ENCODE measurements at places on chromosomes 1 and 21.

GRCh38 chr1:11869650-11870207 lies 11.0 kb upstream of the NPPB start:
- H3K27ac ChIP-seq, result no peak overlapping the region
- no peaks in the 10 kb centered on the region for H3K4me1 ChIP-seq
- H3K4me3 ChIP-seq, result no peak overlapping the region
- H3K27me3 ChIP-seq, result no peaks in the 10 kb centered on the region
- DNase-seq, result no peak

DNA sequence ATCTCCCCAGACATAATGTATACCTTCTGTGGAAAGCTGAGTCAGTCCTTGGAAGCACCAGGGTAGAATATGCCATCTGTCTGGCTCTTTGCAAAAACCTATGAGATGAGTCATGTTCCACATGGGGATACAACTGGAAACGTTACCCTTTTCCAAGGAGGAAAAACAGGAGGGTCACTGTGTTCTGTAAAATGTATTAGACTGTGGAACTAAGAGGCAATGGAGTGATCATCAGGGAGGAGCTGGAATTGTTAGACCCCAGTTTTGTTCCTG lies 16.1 kb upstream of the PSMD4 start:
- H3K4me3 ChIP-seq, result no peak overlapping the region
- H3K36me3 ChIP-seq, result peaks cover 56% of the 10 kb centered on the region
- no peak for DNase-seq
- no peaks in the 10 kb centered on the region for H3K4me1 ChIP-seq
- H3K27me3 ChIP-seq, result no peaks in the 10 kb centered on the region
- H3K27ac ChIP-seq, result no peak overlapping the region

DNA sequence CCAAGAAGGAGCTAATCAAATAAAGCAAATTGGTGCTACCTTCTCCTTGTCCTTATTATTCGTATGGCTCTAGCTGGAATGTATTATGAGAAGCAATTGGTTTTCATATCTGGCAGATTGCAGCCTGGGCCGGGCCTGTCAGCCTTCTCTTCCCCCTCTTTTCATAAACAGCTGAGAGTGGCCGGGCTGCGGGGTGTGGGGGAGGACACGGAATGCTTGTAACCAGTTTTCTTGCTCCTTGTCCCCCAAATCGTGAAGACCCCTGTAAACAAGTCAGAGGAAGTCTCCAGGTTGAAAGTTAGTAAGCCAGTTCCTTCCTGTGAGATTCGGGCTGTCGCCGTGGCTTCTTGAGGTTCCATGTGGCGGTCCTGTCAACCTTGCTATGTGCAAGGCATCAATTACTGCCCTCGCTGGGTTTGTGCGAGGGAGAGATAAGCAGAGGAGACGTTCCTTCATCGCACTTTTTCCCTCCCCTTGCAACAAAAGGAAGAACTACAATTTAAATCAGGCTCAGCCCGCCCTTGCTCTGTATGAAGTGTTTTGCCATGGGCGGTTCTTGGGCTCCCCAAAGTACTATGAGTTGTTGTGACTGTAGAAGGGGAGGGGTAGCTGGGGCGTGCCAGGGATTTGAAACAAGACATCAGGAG lies 450.7 kb downstream of the CAMTA1 start:
- H3K36me3 ChIP-seq, result no peaks in the 10 kb centered on the region
- DNase-seq, result no peak
- H3K4me1 ChIP-seq, result no peaks in the 10 kb centered on the region
- H3K27ac ChIP-seq, result no peak overlapping the region
- H3K27me3 ChIP-seq, result no peaks in the 10 kb centered on the region

DNA sequence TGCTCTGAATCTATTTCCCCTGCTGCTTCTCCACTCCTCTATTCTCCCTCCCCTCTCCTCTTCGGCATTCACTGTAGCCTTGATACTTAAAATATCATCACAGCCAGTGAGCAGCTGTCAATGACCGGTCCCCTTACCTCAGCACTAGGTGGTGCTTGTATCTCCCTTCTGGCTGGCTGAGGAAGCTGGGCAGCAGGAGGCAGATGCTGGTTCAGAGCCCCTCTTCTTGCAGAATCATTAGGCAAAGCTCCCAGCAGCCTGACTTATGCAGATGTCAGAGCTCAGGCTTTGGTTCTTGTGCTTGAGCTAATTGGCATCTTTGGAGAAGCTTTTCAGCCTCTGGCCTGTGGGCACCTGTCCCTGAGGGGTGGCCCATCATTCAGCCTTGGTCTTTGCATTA lies 31.9 kb upstream of the KCNA2 start:
- no peak overlapping the region for H3K4me3 ChIP-seq
- no peaks in the 10 kb centered on the region for H3K27me3 ChIP-seq
- H3K36me3 ChIP-seq, result no peaks in the 10 kb centered on the region

GRCh38 chr1:235421751-235422150 lies 54.5 kb downstream of the TBCE start:
- H3K4me1 ChIP-seq, result no peaks in the 10 kb centered on the region
- DNase-seq, result no peak
- H3K27ac ChIP-seq, result no peak overlapping the region
- H3K36me3 ChIP-seq, result no peaks in the 10 kb centered on the region
- no peaks in the 10 kb centered on the region for H3K27me3 ChIP-seq

GRCh38 chr1:119653839-119654170 lies 5.7 kb upstream of the ZNF697 start:
- no peak overlapping the region for H3K4me3 ChIP-seq
- H3K4me1 ChIP-seq, result no peaks in the 10 kb centered on the region
- no peak for DNase-seq
- H3K27me3 ChIP-seq, result no peaks in the 10 kb centered on the region

GRCh38 chr1:221683681-221684080 lies 58.2 kb downstream of the DUSP10 start:
- no peaks in the 10 kb centered on the region for H3K4me1 ChIP-seq
- H3K4me3 ChIP-seq, result no peak overlapping the region
- no peaks in the 10 kb centered on the region for H3K36me3 ChIP-seq
- no peaks in the 10 kb centered on the region for H3K27me3 ChIP-seq
- H3K27ac ChIP-seq, result no peak overlapping the region

DNA sequence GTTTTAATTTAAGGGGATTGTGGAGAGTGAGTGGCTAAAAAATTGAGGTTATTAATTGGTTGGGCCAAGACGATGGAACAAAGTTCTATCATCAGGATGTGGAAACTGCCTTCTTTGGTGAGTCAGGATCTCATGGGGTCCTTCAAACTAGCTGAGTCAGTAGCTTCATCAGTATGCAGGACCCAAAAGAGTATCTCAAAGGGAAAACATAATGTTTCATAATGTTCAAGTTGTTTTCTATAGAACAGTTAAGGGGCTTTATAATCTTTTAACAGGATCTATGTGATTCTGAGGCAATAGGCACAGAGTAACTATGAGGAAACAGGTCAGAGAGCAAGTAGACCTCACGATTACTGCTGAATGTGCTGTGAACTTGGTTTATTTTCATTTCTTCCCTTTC lies 3.2 kb upstream of the OLFML2B start:
- no peak overlapping the region for H3K4me3 ChIP-seq
- H3K4me1 ChIP-seq, result no peaks in the 10 kb centered on the region
- DNase-seq, result no peak
- H3K36me3 ChIP-seq, result no peaks in the 10 kb centered on the region

DNA sequence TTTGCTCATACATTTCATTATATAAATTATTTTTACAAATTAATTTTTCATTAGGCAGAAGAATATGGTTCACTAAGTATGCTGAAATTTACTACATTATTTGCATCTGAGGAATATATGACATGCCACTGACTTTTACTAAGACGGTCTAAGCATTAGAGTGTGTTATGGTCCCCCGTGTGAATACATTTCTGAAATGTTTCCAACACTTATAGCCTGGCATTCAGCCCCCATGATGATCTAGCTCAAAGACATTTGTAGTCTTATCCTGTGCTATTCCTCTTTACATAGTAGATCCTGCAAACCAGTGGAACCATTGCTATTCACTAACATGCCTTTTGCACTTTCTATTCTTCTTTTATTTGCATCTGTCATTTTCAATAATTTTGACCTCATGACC lies 1878.0 kb downstream of the MRPL39 start:
- no peaks in the 10 kb centered on the region for H3K36me3 ChIP-seq
- no peaks in the 10 kb centered on the region for H3K27me3 ChIP-seq
- H3K4me3 ChIP-seq, result no peak overlapping the region
- DNase-seq, result no peak
- H3K4me1 ChIP-seq, result no peaks in the 10 kb centered on the region
- H3K27ac ChIP-seq, result no peak overlapping the region

DNA sequence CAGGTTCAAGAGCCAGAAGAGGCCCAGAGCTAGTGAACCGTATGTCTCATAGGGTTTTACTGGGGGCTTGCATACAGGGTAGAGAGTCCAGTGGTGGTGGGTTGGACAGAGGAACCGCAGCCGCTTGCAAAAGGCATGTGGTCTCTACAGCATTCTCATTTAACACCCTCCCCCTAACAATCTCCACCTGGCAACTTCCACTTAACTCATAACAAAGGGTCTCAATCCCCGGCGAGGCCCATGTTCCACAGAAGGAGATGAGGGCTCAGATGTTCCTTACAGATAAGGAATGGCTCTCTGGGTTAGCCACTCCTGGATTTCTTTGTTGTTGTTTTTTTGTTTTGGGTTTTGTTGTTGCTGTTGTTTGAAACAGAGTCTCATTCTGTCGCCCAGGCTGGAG lies 106.1 kb downstream of the APP start:
- DNase-seq, result no peak
- H3K36me3 ChIP-seq, result no peaks in the 10 kb centered on the region
- no peak overlapping the region for H3K4me3 ChIP-seq
